Gastroesophageal sphincter (tissue), 4 donors: ENCODE measurements at places on chromosomes 3 and 15.
A peak's percentile ranks its signal among the peaks of the same experiment; 100 is the strongest.

- ATAC-seq: peak; percentile 46
Observed at GRCh38 chr3:57006949-57007419, 53.5 kb upstream of the SPATA12 start.

- no peak for ATAC-seq
Observed at GRCh38 chr15:36688310-36689011, 109.0 kb downstream of the CDIN1 start.

GRCh38 chr3:173902871-173903270 lies 505.3 kb downstream of the NLGN1 start:
- ATAC-seq: no peak

GRCh38 chr15:65066001-65066634 lies 1.7 kb downstream of the RASL12 start:
- ATAC-seq: no peak

DNA sequence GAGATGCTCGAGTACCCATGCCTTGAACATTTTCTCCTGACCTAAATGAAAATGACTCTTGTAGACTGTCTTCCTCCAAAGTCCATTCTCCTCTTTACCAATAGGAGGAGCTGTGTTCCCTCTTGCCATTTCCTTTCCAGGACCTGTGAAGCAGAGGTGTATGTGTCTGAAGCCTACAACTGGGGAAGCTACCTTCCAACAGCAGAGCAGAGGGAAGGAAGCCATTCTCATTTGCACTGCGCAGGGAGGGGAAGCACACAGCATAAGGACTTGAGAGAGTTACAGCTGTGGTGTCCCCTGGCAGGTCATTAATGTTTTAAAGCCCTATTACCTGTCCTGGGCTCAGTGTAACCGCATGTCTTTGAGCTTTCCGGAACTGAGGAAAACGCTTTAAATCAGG lies 38.7 kb downstream of the HSPBAP1 start:
- peak; percentile 34 for ATAC-seq

GRCh38 chr3:153414982-153415381 lies 253.0 kb downstream of the RAP2B start:
- ATAC-seq: no peak

- no peak for ATAC-seq
Observed at GRCh38 chr3:126104028-126104635, 20.2 kb upstream of the SLC41A3 start.

- ATAC-seq: no peak
Observed at GRCh38 chr15:34620814-34621213, 37.4 kb upstream of the GOLGA8B start.

DNA sequence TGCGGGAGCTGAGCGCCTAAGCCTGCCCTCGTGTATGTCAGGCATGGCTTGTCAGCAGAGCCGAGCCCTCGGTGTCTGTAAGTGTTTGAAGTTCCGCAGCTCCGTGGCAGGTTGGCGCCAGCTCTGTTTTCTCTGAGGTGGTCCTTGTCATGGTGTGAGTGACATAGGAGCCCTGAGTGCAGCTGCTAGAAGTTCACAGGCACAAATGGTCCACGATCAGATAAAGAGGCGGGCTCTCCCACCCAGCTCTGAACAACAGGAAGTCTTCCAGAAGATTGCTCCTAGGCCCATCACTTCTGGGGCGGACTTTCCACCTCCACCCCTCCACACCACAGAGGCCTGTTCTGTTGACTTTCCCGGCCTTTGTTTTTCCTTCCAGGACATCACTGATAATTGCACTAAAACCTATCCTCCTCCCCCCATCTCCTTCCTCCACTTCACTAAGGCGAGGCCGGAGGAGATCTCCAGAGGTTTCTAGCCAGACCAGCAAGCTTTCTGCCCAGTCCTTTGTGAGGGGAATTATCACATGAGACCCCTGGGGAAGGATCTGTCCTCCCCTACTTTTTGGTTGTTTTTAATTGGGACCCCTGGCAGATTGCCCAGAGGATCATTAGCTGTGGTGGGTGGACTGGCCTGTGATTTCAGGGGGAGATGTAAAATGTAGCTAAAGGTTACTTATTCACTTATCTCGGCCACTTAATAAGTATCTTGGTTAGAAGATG lies 19.9 kb downstream of the ITPR1 start:
- no peak for ATAC-seq

GRCh38 chr3:43162230-43163084 lies 56.6 kb upstream of the POMGNT2 start:
- ATAC-seq: no peak

DNA sequence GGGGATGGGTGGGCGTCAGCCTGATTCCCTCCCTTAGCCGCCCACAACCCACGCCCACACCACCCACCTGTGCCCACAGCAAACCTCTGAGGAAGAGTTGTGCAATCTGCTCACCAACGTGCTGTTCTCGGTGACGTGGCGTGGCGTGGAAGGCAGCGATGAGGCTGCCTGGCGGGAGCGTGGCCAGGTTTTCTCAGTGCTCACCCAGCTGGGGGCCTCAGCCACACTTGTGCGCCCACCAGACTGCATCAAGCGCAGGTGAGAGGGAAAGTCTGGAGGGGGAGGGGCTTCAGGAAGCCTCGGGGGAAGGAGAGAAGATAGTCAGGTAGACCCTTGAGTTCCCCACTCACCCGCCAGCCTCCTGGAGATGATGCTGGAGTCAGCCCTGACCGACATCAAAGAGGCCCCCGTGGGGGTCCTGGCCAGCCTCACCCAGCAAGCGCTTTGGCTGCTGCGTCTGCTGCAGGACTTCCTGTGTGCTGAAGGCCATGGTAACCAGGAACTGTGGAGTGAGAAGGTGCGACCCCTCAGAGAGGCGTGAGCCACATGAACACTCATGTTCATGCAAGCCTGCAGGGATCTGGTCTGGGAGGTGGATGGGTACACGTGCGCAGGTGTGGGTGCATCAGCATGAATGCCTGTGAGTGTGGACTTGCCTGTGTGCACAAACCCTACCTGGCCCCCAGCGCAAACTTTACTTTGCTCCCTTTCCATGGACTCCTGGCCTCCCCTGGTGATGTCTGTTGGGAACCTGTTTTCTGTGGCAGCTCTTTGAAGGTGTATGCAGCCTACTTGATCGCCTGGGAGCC lies 21.7 kb downstream of the NBEAL2 start:
- ATAC-seq: no peak

DNA sequence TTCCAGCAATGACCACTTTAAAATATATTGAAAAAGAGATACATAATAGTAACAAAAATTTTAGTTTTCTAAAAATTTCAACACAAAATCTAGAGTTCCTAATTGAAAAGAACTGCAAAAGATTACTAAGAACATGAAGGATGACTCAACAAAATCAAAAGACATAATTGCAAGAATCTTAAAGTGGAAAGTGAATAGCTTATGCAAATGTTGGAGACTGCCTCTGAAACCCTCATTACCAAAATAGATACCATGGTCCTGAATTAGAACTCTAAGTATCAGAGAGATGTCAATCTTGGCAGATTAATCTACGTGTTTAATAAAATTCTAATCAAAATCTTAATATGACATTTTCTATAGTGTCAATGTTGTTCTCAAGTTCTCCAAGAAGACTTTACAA lies 60.7 kb upstream of the SGO1 start:
- no peak for ATAC-seq

GRCh38 chr3:32310918-32311839 lies 72.7 kb downstream of the CMTM8 start:
- ATAC-seq: no peak

DNA sequence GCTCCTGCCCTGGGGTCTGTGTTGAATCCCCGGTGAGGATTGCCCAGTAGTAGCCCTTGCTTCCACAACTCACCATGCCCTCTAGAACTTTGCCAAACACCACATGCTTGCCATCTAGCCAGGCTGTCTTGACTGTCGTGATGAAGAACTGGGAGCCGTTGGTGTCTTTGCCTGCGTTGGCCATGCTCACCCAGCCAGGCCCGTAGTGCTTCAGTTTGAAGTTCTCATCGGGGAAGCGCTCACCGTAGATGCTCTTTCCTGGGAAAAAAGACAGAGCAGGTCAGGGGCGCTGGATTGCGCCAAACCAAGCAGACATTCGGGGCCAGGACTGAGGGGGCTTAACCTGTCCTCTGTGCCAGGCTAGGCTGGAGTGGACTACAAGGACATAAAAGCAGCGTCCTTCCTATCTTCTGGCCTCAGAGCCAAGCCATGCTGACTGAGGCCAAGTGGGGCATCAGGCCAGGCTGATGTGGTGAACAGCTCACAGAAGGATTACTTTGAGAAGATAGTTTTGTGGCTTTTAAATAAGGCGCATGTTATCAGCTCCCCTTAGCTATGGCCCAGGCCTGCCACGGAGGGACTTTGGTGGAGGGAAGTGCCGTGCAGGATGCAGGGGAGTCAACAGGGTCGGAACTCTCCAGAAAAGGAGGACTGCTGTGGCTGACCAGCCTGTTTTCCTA lies 5.3 kb downstream of the SNX22 start:
- ATAC-seq: no peak
